ENCODE measurements at places on chromosomes 12 and 14. TPM values are rescaled to one million over a fixed set of nuclear protein-coding genes. Genes with fewer than 3 reads are reported as not detected.

- DNase-seq = no peak
These were observed 27.0 kb upstream of the TMEM260 start for GRCh38 chr14:56552615-56553014.

DNA sequence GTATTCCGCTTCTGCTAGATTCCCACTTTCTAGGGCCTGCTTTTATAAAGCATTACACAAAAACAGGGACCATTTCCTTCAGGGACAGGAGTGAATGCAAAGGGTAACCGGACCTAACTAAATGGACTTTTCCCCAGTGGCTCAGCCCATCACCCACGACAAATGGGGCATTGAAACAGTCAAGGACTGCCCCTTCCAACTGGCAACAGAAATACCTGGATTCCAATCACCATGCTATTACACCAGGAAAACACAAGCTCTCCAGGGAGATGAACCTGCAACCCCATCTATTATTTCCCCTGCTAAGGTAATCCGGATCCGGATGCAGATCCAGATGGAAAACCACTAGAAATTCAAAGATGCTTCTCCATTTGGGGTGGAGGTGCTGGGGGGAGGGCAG lies 1.0 kb downstream of the MPHOSPH9 start:
- peak; percentile 81 for DNase-seq

- DNase-seq = no peak
These were observed 20.3 kb downstream of the TMEM253 start for GRCh38 chr14:21121122-21121521.

DNA sequence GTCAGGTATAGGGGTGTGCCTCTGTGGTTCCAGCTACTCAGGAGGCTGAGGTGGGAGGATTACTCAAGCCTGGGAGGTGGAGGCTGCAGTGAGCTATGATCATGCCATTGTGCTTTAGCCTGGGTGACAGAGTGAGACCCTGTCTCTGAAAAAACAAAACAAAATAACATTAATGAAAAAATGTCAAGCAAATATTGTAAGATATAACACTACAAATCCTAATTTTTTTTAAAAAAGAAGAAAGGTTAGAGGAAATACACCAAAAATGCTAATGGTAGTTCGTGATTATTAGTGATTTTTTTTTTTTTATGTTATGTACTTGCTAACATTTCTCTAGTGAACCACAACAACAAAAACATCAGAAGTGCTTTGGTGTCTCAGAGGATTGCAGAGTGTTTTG lies 47.7 kb downstream of the TSPAN9 start:
- no peak for DNase-seq

GRCh38 chr12:82517808-82518207 lies 159.5 kb downstream of the METTL25 start:
- DNase-seq = no peak

DNA sequence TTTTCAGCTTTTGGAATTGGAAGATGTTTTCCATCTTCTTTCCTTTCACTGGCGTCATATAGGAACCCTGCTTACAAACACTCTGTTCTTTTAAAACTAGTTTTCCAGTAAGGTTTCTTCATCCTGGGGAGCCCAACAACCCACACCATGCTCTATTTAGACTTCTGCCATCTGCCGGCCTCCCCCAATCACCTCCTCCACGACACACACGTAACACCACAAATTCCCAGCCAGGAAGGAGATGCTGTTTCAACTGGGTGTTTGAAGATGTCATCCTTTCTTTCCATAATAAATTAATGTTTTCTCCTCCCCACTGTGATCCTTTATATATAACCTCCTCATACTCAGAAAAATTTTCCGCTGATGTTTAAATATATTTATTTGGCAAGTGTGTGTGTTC lies 231.4 kb upstream of the DDHD1 start:
- DNase-seq = no peak

DNA sequence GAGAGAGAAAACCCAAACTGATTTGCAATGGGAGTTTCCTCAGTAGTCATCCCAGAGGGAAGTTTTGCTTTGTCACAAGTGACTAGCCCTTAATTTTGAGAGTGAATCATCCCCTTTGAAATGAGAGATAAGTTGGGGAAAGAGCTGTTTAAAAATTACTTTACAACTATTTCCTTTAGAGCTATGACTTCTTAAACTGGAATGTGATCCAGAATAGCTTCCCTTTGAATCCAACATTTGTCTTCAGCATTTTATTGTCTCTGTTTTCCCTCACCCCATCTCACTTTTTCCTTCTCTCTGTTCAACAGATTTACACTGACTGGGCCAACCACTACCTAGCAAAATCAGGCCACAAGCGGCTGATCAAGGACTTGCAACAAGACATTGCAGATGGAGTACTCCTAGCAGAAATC lies 109.3 kb downstream of the NAV3 start:
- no peak for DNase-seq

DNA sequence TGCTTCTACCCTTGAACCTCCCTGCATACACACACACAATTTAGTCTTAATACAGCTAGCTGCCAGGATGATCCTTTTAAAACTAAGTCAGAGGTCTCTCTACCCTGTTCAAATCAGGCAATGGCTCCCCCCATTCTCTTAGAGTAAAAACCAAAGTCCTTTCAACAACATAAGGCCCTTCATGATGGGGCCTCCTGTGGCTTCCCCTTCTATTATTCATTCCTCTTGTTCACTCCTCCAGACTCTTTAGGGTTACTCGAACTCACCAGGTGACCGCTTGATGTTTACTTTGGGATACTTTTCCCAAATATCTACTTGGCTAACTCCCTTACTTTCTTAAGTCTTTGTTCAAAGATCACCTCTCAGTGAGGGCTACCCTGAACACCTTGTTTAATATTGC lies 30.4 kb downstream of the DENND5B start:
- DNase-seq = no peak

- DNase-seq = no peak
These were observed 3.1 kb upstream of the IGF1 start for GRCh38 chr12:102483466-102483865.

Gene IL22
- not detected for total RNA-seq

Gene DHRS4L2
- 31.9 TPM for total RNA-seq

Gene PZP
- total RNA-seq = 66.9 TPM

Gene AICDA
- total RNA-seq = not detected

Data from right lobe of liver (tissue), 6 donors.